Stimulated activated CD8-positive, alpha-beta memory T cell treated with anti-CD3 and anti-CD28 coated beads, Interleukin-7, amount 100 ng/mL, for 1 hour (primary cell): ENCODE measurements at places on chromosomes 3 and 15.

DNA sequence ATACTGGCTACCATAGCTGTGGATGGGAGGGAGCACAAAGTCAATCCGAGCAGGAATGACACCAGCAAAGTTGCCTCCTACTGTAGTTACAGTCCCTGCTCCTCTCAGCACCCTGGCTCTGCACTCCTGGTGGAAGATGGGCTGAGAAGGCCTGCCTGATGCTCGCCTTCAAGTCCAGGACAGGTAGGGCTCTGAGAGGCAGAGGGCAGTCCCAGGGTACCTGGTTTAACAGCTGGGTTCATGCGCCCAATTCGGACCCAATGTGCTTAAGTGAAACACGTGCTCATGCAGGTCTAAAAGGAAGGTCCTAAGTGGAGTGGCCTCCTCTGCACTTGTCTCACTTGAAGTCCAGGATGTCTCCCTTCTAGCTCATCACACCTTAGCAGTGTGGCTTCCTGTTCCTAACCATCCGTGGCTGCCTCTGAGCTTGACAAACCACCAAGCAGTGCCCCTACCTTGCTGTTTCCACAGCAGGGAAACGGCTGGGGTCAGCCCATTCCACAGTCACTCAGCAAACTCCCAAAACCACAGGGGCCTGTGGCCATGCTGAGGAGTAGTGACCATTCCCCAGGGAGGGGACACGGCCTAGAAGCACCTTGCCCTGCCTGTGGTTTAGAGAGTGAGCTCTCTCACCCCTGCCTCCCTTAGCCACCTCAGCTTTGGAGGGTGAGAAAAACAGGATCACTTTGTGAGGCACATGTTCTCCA lies 3.9 kb upstream of the MUSTN1 start:
- no peak for DNase-seq

GRCh38 chr3:133843634-133844033 lies 38.0 kb downstream of the SRPRB start:
- DNase-seq = no peak

- no peak for DNase-seq
Measured at GRCh38 chr15:70198441-70199123, 100.9 kb upstream of the TLE3 start.

DNA sequence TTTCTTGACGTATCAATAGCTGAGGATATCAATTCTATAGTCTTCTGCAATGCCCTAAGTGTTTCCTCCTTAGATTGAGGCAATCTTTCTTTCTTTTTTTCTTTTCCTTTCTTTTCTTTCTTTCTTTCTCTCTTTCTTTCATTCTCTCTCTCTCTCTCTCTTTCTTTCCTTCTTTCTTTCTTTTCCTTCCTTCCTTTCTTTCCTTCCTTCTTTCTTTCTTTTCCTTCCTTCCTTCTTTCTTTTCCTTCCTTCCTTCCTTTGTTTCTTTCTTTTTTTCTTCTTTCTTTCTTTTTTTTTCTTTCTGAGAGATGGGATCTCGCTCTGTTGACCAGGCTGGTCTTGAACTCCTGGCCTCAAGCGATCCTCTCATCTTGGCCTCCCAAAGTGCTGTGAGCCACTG lies 10.0 kb upstream of the DNAAF4 start:
- DNase-seq = no peak

GRCh38 chr3:149975919-149976318 lies 5.2 kb upstream of the PFN2 start:
- DNase-seq = no peak

DNA sequence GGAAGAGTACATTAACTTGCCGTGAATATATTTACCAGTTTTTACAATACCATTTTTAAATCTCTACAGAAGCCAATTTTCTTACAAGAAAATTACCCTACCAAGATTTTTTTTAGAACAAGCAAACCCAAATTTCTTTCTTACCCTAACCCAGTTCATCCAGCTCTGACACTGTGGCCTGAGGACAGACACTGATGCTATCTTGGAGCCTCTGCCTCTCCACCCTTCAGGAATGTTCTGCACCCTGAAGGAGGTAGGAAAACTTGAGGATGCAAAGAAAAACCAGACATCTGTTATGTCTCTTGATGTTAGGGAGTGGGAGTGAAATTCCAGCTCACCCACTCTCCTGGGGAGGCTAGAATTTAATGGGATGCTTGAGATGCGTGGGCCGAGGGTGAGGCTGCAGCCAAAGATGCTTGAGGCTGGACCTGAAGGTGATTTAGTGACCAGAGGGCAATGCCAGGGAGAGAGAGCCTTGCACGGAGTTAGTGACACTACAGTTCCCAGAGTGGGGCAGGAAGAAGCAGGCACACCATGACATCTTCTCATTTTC lies 69.9 kb downstream of the LIPC start:
- no peak for DNase-seq

- no peak for DNase-seq
Measured at GRCh38 chr3:71240034-71240433, 343.5 kb downstream of the FOXP1 start.

- DNase-seq = no peak
Measured at GRCh38 chr3:13495351-13495813, 15.3 kb downstream of the HDAC11 start.

GRCh38 chr3:69250014-69250413 lies 127.6 kb upstream of the LMOD3 start:
- no peak for DNase-seq

GRCh38 chr3:71754610-71755253 lies 1.1 kb downstream of the GPR27 start:
- no peak for DNase-seq

DNA sequence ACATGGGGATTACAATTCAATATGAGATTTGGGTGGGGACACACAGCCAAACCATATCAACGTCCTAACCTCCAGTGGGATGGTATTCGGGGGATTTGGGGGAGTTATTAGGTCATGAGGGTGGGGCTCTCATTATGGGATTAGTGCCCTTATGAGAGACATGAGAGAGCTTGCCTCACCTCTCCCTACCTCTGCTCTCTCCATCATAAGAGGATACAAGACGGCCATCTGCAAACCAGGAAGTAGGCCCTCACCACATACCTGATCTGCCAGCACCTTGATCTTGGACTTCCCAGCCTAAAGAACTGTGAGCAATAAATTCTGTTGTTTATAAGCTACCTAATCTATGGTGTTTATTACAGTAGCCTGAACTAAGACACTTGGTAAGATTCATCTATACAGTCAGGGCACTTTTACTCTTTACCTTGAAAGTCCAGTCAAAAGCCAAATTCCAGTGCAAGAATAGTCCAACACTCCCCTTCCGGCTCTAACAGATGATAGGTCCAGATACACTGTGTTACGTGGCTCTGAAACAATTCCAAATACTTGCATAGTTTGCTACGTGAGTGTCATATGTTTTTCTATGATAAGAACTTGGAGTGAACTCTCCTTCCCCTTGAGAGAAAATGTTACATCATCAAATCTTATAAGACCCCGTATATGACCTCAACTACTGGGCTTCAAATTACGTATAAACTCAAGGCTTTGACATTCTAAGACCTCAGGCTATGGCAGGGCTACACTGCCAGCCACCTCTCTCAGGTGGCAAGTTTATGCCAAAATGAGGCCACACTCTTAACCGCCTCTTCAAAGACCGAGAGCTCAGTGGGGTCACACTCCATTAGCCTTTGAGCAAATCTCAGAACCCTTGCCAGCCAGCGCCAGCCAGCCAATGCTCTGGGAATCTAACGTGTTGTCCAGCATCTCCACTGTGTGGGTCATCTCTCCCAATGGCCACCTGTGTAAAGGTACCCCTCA lies 129.9 kb downstream of the XXYLT1 start:
- DNase-seq = no peak

GRCh38 chr15:31732726-31733125 lies 297.6 kb upstream of the CHRNA7 start:
- no peak for DNase-seq

GRCh38 chr3:100008081-100008698 lies 106.1 kb downstream of the FILIP1L start:
- DNase-seq = no peak

GRCh38 chr3:192570821-192571791 lies 156.2 kb downstream of the FGF12 start:
- no peak for DNase-seq

GRCh38 chr3:138681463-138682220 lies 73.1 kb downstream of the FAIM start:
- DNase-seq = no peak

- DNase-seq = no peak
Measured at GRCh38 chr3:194274424-194275085, 76.6 kb downstream of the CPN2 start.

GRCh38 chr3:52798978-52799476 lies 4.4 kb downstream of the ITIH3 start:
- no peak for DNase-seq

DNA sequence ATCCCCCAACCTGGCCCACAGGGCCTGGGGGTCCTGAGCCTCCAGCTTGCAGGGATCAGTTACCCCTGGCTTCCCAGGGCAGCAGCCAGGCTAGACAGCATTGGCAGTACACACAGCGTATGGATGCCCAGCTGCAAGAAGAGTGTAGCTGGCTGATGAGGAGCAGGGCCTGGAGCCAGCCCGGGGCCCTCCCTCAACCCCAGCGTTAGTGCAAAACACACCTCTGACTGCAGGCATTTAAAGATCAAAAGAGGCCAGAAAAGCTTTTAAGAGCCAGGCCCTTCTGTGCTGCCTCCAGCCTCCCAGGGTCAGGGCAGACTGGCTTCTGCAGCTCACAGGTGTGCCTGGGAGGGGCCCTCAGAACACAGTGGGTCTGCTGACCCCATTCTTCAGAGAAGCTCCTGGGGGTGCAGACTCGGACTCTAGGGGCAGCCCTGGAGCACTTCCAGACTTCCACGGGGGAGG lies 110.6 kb downstream of the ETFA start:
- no peak for DNase-seq

DNA sequence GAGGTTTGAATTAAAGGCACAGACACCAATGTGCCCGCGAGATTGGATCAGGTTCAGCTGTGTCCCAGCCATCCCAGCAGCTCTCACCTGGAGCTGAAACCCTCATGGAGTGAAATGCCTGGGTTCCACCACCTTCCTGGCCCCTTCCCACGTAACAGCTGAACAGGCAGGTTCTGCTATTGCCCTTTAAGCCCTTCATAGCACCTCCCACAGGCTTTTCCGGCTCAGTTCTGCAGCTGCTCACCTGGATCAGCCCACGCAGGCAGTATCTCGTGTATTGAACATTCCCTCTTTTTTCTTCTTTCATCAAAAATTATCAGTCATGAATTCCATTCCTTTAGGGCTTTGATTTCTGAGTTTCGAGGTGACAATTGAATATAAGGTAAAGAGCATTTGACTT lies 129.8 kb downstream of the SLC9A9 start:
- no peak for DNase-seq

- no peak for DNase-seq
Measured at GRCh38 chr3:44012160-44012899, 229.4 kb upstream of the TOPAZ1 start.

DNA sequence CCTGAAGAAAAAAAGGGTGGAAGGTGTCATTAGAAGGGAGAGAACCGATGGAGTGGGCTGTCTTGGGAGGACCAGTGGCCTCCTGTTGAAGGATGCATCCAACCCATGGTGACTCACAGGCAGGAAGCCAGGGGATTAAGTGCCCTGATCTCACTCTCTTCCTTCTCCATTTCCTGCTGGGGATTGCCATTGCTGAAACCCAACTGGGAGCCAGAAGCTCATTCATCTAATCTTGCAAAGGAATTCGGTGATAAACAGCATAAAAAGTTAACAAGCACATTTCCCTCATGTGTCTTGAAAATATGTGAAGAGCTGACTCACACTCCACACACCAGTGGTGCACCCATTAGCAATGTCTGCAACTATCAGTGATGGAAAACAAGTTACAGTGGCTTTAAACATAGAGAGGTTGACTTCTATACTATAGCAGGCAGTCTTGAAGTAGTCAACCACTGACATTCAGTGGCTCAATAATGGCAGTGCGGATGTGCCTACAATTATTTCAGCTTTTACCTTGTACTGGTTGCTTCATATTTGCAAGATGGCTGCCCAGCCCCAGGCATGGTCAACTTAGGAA lies 12.8 kb upstream of the CSRNP1 start:
- no peak for DNase-seq

- DNase-seq = no peak
Measured at GRCh38 chr3:172595664-172596393, 72.6 kb upstream of the TNFSF10 start.

GRCh38 chr3:11155341-11156025 lies 1.2 kb downstream of the HRH1 start:
- DNase-seq = no peak

- DNase-seq = no peak
Measured at GRCh38 chr15:27742751-27743477, 356.2 kb downstream of the OCA2 start.

GRCh38 chr15:48573780-48574179 lies 71.7 kb downstream of the FBN1 start:
- DNase-seq = no peak

DNA sequence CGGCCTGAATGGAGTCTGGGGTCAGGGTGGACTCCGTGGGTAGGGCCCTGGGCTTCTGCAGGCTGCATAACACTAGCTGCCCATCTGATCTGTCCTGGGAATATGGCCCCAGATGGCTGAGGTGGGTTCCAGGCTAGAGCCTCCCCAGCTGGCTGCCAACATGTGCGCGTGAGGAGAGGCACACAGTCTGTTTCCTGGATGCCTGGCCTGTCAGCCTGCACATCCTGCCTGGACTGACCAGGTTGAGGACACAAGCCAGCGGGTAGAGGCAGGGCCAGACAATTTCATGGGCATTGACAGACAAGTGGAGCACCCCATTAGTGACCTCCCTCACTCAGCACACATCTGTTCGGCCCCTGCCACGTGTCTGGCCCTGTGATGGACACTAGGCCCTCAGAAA lies 29.8 kb upstream of the RPL29 start:
- no peak for DNase-seq

- DNase-seq = no peak
Measured at GRCh38 chr15:36278219-36278618, 301.2 kb upstream of the CDIN1 start.

GRCh38 chr15:89828281-89829145 lies 13.9 kb upstream of the ANPEP start:
- no peak for DNase-seq

GRCh38 chr3:58039601-58040000 lies 31.4 kb downstream of the FLNB start:
- DNase-seq = no peak

GRCh38 chr3:42001777-42002176 lies 39.9 kb upstream of the ULK4 start:
- no peak for DNase-seq

- DNase-seq = no peak
Measured at GRCh38 chr15:69389426-69389825, 24.7 kb upstream of the KIF23 start.

GRCh38 chr15:85010386-85011159 lies 28.9 kb downstream of the PDE8A start:
- no peak for DNase-seq

GRCh38 chr3:139339219-139339906 lies 4.5 kb upstream of the MRPS22 start:
- no peak for DNase-seq
